Memory B cell (primary cell): ENCODE measurements at places on chromosomes 16 and 17.

DNA sequence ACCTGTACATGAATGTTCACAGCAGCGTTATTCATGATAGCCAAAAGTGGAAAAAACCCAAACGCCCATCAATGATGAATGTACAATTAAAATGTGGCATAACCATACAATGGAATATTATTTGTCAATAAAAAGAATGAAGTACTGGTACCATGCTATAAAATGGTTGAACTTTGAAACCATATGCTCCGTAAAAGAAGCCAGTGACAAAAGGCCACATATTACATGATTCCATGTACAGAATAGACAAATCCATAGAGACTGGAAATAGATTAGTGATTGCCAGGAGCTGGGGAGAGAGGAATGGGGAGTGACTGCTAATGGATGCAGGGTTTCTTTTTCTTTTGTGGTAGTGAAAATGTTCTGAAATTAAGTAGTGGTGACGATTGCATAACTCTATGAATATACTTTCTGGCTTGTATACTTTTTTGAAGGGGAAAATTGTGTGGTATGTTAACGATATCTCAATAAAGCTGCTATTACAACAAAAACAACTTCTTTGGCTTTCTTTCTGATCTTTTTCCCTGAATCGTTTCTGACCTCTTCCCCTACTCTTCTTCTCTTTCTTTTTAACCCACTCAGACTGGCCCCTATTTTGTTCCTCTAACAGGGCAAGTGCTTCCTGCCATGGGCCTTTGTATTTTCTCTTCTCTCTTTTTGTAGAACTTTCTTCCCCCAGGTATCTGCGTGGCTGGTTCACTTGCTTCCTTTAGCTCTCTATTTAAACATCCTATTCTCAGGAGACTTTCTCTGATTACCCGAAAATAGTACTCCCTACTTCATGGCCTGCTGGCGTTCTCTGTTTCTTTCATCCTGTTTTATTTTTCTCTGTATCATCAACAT lies 67.9 kb downstream of the FTO start:
- no peak for DNase-seq
- no peaks in the 10 kb centered on the region for H3K27me3 ChIP-seq
- H3K4me3 ChIP-seq = no peak overlapping the region
- no peaks in the 10 kb centered on the region for H3K36me3 ChIP-seq

GRCh38 chr17:82084373-82085030 lies 13.5 kb downstream of the FASN start:
- H3K4me3 ChIP-seq = no peak overlapping the region
- no peak overlapping the region for H3K27ac ChIP-seq
- H3K36me3 ChIP-seq = peaks cover 16% of the 10 kb centered on the region
- DNase-seq = no peak

DNA sequence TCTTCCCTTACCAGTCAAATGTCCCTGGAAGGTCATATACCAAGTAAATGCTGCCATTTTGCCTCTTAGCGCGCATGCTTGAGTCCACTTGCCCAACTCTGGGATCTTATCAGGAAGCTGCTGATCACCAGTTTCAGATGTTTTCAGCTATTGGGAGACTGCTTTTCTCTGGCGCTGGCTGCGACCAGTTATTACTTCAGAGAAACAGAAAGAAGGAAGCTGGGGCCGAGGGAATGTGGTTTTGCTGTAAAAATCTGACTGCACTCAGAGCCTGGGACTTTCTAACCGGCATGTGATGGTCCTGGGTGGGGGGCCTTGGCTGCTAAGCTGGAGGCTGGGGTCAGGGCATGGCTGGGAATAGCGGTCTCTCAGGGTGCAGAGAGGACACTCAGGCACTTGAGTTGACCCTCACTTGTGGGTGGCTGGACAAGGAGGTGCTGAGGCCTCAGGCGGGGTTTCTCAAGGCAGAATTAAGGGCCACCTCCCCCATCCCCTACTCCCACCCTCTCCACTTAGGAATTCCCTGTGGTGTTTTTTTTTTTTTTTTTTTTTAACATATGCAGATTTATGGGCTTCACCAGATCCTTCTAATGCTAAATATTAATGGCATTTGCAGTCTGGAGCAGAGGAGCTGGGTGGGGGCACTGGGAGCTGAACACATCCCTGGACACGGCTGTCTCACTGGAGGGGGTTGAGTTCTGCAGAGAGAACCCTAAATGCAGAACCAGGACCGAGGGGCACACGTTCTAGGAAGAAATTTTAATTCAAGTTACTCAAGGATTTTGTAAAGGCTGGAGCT lies 145.8 kb downstream of the CYLD start:
- no peak overlapping the region for H3K27ac ChIP-seq
- DNase-seq = no peak
- no peaks in the 10 kb centered on the region for H3K4me1 ChIP-seq
- H3K27me3 ChIP-seq = peaks cover 17% of the 10 kb centered on the region

- no peak for DNase-seq
- H3K4me1 ChIP-seq = no peaks in the 10 kb centered on the region
- peaks cover 7% of the 10 kb centered on the region for H3K27me3 ChIP-seq
- H3K27ac ChIP-seq = no peak overlapping the region
- H3K4me3 ChIP-seq = no peak overlapping the region
- H3K36me3 ChIP-seq = peaks cover 2% of the 10 kb centered on the region
Observed at GRCh38 chr17:62888765-62889164, 77.3 kb upstream of the TANC2 start.

DNA sequence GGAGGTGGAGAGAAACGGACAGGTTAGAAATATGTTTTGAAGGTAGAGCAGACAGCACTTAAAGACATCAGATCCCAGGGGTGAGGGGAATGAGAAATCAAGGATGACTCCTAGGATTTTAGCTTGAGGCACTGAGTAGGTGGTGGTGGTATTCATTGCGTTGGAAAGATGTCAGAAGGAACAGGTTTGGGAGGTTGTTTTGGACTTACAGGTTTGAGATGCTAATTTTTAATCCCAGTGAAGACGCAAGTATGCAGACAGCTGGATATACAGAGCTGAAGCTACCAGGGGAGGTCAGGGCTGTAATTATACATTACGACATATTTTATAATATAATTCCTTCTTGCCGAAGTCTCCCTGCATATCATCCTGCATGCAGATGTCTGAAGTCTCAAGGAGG lies 433.3 kb downstream of the XYLT1 start:
- no peak overlapping the region for H3K27ac ChIP-seq
